Stimulated activated CD8-positive, alpha-beta memory T cell treated with anti-CD3 and anti-CD28 coated beads, Interleukin-15, amount 100 ng/mL, for 48 hours (primary cell): ENCODE measurements at places on chromosomes 3 and 15.

DNA sequence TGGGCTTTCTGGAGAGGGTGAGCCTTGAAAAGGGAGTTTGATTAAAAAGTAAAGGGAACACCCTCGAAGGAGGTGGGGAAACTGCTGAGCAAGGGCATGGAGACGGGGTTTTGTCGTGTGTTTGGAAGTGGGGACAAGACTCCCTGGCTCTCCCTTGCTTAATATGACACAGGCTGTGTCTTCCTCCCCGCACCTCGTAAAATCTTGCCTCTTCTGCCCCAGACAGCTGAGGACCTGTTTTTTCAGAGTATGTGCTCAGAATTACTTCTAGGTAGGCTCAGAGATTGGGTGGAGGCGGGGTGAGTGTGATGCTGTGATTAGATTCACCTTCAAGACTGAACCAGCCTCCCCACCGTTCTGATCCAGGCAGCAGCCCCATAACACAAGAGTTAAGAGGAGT, 244.4 kb upstream of the TLE3 start:
- no peak for DNase-seq

DNA sequence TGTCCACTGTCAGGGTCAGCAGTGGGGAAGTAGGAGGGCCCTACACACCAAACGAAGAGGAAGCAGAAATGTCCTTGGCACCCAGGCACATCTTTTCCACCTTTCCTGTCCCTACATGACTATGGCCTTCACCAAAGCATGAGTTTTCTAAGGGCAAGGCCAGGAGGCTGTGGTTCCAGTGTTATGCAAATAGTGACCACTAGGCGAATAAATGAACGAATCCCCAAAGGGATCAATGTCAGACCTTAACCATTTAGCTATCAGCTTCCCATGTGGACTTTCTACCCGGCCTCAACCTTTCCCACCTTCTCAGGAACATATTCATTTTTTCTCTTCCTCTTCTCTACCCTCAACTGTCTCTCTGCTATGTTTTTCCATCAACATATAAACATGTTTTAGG, 63.1 kb downstream of the NTRK3 start:
- DNase-seq: no peak

- no peak for DNase-seq
Observed at GRCh38 chr15:71335591-71335990, 220.3 kb downstream of the THSD4 start.

- DNase-seq: no peak
Observed at GRCh38 chr15:40069178-40070165, 30.5 kb upstream of the SRP14 start.

DNA sequence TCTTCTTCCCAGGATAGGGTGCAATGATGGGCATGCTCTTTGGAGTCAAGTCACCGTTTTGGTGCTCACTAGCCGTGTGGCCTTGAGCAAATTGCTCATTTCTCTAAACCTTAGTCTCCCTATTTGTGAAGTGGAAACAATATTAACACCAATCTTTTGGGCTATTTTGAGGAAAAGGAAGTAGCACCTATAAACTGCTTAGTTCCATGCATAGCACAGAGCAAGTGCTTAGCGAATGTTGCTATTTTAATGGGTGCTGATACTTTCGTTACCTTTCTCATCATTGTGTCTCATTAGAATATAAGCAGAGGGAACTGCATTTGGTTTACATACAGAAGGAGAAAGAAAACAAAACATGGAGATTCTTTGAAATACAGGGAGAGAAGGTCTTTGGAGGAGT, 66.1 kb downstream of the BOC start:
- DNase-seq: no peak

GRCh38 chr15:66674756-66675155, 27.3 kb upstream of the SMAD6 start:
- DNase-seq: no peak

DNA sequence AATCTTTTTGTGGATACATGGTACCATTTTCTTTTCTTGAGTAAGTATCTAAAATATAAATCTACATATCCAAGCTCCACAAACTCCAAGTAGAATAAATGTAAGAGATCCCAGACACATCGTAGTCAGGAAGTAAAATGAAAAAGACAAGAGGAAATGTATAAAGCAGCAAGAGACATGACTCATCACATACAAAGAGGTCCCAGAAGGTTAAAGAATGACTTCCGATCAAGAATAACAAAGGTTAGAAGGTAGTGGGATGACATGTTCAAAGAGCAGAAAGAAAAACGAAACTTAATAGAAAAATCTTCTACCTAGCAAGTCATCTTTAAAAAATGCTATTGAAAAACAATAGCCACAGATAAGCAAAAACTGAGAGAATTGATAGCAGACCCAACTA, 705.8 kb downstream of the NR2F2 start:
- no peak for DNase-seq

DNA sequence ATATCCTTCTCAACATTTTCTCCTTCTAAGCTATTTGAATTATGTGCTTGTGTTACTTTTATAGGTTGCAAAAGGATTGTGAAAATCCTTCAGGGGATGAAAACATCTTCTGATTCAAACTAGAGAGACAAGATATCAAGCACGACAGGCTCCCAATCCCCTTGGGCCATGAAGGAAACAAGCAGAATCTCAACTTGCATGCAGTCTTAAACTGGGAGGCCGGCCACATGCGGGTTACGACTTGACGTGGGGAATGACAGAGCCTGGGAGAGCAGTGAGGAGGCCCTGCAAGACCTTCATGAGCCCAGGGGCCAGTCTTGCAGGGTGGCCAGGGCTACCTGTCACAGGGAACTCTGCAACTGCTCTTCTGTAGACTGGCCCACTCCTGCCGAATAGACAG, 94.4 kb downstream of the SCN11A start:
- DNase-seq: no peak
